NCI-H1105 (cell line): ENCODE measurements at places on chromosomes 2 and 18.

DNA sequence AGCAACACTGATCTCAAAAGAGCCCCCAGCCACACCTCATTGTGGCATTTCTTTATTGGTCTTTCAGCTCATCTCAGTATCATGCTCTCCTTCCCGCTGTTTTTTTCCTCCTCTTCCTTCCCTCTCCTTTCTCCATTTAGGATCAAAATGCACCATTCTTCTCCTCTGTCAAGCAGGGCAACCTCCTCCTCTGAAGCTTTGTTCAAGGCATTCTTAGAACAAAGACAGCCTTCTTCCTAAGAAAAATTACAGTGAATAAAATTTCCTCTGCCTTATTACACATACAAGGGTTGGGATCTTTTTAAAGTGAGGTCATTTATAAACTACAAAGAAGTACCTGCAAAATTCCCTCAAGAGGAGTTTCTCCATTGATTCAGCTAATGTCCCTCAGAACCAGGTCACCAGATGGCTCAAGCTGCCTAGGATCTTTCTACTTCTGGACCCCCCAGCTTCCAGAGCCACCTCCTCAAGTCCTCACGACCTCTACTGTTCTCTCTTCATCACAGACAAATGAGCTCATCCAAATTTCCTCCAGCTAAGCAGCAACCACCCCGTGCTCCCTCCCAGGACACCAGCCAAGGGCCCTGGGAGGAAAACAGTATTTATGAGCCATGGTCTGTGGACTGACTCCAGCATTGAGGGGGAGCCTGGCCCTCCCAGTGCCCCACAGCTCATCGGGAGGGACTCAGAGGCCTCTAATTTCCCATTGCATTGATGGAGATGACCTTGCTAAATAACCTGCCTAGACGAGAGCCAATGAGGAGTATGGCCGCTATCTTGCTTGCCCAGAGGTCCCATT, 18.0 kb downstream of the SFXN5 start:
- no peak for DNase-seq

DNA sequence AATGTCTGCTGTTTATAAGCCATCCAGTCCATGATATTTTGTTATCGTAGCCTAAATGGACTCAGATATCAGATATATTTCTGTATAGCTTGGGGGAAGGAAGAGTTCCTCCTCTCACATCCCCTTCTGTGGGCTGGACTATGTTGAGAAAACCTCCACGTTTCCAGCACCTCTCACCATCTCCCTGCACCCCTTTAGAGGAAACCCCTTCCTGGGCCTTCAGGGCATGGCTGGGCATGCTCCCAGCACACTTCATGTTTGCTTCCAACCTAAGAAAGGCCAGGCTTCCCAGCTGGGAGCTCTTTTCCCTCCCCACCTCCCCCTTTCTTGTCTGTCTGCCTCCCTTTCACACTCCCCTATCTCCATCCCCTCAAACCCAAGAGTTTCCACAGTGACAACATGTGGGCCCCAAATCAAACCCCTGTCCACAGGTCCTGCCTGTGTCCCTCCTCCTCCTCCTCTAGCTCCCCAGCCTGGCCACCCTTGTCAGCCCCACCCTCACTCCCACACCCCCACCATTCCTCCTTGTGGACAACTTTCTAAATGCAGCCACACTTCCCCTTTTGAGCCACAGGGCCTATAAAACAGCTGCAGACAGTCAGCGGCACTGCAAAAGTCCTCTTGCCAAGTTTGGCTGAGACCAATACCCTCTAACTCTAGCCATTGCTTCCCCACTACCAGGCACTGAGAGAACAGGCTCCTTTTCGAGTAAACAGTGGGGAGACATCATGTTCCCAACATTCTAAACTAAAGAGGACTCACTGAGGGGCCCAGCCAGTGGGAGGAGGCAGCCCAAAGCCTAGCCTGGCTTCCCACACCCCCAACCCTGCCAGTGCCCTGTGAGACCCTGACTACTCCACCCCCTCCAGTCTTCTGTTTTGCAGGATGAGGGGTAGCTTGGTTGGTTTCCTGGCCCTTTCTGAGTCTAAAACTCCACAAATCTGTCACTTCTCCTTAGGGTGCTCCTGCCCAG, 120.5 kb downstream of the ZFP36L2 start:
- no peak for DNase-seq

DNA sequence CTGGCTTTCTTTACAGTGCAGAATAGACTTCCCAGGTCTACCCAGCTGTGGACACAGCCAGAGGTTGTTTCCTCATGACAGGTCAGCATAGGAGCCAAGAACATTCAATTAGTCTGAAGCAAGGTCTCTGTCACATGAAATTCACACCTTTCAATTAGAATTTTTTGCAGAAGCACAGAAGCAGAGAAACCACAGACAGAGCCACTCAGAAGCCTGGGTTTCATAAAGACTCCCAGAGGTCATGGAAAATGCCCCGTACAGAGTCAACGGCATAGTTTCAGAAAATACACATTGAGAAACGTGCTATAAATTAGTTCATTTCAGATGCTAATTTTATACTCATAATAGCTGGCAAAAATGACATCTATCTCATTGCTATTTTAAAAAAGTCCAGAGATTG, 87.0 kb upstream of the TMEM200C start:
- DNase-seq, result no peak

GRCh38 chr2:113784823-113785744, 28.6 kb upstream of the SLC35F5 start:
- no peak for DNase-seq

GRCh38 chr18:13577091-13577697, 149.2 kb downstream of the FAM210A start:
- no peak for DNase-seq

GRCh38 chr18:9884532-9885140, 1.1 kb upstream of the TXNDC2 start:
- no peak for DNase-seq

GRCh38 chr2:151730262-151730975, 3.9 kb downstream of the NEB start:
- DNase-seq, result no peak
